SW480 (cell line): ENCODE measurements at places on chromosomes 12 and 14.

DNA sequence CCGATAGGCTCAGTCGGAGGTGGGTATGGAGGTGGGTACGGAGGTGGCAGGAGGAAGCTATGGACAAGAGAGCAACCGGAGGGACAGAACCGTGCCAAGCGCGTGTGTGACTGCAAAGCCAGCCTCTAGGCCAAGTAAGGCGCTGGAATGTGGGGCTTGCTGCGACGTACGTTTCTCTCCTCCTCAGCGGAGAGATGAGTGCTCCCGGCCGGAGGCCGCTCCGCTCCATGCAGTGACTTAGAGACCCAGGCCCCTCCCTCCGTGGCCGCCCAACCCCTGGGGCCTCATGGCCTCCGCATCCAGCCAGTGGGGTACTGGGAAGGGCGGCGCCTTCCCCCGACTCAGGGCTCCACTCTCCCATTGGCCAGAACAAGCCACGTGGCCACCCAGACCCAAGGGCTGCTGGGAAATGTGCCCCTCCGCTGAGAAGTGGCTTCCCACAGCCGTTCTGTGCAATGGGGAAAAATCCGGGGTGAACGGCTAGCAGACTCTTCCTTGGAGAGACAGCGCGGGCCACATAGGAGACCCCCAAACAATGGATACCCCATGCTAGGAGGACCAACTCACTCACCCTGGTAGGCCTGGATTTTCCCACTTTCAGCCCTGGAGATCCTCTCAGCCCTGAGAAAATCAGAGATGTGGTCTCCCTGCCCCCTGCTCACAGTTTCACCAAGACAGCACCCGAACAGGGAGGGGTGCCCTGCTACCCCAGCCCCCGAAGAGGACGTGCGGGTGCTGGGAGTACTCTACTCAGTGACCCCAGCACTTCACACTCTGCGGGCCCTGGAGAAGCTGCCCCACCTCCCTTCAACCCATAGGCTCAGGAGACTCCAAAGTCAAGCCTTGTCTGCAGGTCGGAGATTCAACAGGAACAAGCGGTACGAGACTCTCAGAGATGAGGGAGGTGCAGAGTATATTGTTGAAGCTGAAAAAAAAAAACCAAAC is 66.7 kb downstream of the RIMBP2 start:
- no peak for DNase-seq

DNA sequence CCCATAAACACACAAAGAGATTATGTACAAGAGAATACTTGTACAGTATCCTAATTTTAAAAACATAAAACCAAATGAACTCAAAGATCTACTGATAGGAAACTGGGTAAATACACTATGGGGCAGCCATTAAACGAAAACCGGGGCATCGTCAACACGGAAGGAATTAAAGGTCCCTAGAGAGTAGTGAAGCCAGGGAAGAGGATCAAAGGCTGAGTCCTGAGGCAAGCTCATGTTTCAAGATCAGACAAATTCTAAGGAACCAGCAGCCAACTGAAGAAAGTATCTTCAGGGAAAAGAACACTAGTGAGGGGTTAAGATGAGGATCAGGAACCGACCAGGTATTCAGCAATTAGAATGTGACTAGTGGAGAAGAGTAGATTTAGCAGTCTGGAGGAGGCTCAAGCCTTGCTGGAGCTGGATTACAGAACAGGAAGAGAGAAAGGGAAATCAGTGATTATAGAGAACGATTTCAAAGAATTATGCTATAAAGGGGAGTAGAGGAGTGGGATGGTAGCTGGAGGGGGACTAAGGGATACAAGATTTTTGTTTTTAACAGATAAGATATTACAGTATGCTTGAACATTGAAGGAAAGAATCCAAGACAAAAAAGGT is 23.7 kb downstream of the SEL1L start:
- no peak for DNase-seq

DNA sequence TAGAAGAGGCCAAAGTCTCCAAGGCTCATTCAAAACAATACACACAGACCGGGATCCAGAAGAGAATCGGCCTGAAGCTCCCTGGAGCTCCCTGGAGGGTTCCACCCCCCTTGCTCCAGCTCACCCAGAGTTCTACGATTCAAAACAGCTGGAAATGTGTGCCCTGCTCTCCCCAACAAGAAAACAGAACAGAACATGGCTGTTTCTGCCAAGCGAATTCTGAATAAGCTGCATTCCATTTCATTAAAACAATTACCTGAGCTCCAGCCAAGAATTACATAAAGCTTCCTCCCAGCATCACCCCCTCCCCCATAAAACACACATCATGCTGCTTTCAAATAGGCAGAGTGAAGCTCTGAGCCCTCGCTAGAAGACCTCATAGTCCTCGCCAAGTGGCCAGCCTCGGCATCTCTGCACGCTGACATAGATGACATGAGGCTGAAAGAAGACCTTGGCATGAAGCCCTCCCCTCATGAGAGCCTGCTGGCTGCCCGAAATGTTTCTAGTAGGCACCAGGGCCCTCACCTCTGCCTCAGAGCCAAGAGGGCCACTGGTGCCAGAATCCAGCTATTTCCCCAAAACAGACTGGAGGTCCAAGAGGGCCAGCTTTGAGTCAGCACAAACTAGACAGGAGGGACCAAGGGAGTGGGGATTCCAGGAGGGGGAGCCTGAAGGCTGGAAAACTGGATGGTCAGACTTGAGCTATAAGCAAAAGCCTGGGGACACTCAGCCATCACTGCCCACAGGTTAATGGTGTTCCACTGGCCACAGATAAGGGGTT is 8.3 kb downstream of the PXN start:
- DNase-seq = no peak

DNA sequence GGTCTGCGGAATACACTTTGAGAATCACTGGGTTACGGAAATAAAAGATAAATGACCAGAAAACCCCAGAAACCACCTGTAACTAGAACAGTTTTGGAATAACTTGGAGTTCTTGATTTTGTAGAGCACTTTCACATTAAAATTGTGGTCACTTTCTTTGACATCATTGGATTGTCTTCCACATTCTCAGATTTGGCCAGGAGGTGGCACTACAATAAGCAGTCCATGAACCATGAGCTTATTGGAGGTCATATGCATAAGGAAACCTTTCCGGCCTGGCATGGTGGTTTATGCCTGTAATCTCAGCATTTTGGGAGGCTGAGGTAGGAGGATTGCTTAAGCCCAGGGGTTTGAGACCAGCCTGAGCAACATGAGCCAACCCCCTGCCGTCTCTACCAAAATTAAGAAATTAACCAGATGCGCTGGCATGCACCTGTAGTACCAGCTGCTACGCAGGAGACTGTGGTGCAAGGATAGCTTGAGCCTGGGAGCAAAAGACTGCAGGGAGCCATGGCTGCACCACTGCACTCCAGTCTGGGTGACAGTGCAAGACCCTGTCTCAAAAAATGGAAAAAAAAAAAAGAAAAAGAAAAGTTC is 107.7 kb upstream of the CAND1 start:
- DNase-seq = peak; percentile 5

GRCh38 chr14:68774771-68775613 is 17.9 kb downstream of the ZFP36L1 start:
- DNase-seq = peak; percentile 64

DNA sequence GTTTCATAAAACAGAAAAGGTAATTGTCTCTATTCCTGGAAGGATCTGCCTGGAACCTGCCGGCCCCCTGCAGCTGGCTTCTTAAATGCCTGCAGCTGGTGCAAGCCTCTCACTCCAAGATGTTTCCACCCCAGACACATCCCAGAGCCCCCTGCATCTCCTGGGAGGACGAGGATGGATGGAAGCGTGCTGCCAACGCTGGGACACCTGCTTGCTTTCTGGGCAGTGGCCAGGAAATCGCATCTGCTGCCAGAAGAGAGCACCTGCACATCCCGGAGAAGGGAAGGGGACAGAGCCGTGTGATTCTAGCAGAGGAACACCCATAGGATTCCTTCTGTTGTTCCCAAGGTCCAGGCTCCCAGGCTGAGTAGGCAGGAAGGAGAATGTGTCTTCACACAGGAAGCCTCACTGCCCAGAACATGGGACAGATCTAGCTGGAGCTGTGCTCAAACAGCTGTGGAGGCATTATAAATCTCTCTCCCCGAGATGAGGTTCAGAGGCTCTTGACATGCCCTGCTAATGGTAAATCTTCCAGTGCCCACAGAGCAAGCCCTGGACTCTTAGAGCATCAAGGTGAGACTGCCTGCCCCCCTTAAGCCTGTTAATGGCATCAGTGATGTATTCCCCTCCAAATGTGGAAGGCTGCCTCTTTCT is 138.8 kb upstream of the MAP1LC3B2 start:
- no peak for DNase-seq

DNA sequence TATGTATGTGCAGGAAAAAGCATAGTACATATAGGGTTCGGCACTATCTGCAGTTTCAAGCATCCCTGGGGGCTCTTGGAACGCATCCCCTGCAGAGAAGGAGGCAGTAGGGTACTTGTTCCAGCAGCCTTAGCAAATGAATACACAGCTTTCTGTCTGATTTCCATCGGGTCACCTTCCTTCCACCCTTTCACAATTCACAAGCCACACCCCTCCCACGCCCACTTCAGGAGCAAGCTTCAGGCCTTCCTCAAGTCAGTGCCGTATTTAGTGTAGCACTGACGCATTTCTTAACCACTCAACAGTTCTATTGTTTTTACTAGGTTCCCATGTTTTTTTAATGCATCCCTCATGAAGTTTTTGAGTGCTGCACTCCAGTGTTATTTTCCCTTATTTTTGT is 64.2 kb downstream of the CLMN start:
- DNase-seq = peak; percentile 73

DNA sequence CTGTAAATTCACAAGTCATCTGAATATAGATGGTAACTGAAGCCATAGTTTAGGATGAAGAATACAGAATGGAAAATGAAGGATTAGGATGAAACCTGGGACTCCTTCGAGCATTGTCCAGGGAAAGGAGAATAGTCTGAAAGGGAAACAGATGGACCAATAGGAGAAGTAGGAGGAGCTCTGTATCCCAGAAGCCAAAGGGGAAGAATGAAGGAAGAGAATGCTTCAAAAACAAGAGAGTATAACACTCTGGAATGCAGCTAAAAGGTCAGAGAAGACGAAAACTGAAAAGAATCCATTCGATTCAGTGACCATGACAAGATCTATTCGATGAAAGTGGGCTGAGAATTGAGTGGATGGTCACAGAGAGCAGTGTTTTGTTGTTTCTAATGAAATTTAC is 1.0 kb downstream of the GMFB start:
- DNase-seq = peak; percentile 25

DNA sequence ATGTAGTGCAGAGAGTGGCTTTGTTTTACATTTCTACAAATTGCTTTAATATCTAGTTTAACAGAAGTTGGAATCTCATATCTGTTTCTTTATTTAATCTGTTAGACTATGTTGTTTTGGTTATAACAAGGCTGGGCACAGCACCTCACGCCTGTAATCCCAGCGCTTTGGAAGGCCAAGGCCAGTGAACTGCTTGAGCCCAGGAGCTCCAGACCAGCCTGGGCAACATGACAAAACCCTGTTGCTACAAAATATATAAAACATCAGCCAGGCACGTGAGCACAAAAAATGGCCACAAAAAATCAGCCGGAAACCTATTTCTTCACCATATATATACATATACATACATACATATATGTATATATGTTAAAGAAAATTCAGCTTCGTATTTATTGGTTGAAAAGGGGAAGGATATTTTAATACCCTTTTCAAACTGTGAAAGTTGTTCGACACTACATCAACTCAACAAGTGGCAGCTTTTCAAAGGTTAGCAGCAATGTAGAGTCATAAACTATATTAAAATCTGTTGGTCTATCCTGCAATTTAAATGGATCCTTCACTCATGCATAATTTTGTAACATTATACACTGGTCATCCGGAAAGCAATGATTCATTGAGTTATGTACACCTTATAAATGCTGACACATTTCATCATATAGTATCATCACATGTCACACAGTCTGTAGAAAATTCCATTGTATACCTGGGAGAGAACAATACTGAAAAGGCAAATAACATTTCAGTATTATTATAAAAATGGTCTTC is 7.1 kb downstream of the NR2C1 start:
- DNase-seq = no peak
